Ecto neural progenitor cell (in vitro differentiated cells): ENCODE measurements at places on chromosomes 1 and 21.
A peak's percentile ranks its signal among the peaks of the same experiment; 100 is the strongest.

GRCh38 chr1:155208541-155209311 is at the start of gene MTX1:
Gene MTX1 (plus strand): TSS chr1:155208695. CDS start chr1:155208805, 110 bp downstream.
- DNase-seq: peak; percentile 96

GRCh38 chr1:30088594-30088993 is 634.8 kb downstream of the MATN1 start:
- no peak for DNase-seq

GRCh38 chr1:201630582-201630981 is 91.7 kb downstream of the NAV1 start:
- DNase-seq: no peak

- no peak for DNase-seq
Measured at GRCh38 chr1:100747771-100748170, 28.2 kb downstream of the VCAM1 start.

DNA sequence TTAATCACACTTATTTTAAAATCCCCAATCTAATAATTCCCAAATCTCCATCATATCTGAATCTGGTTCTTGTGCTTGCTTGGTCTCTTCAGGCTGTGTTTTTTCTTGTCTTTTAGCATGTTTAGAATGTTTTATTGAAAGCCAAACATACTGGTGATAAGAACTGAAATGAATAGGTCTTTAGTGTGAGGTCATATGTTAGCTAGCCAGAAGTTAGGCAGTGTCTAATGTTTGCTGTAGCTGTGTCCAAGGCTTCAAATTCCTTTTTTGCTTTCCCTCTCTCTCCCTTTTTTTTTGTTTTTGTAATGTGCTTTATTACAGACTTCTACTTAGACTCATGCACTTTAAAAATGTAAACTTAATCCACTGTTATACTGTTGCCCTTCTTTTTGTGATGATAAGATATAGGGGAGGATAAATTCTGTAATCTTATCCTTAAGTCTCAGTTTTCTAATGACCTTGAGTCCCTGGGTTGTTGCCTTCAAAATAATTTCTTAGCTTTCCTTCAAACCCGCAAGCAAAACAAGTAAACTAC is 725.1 kb downstream of the BRINP3 start:
- DNase-seq: no peak

DNA sequence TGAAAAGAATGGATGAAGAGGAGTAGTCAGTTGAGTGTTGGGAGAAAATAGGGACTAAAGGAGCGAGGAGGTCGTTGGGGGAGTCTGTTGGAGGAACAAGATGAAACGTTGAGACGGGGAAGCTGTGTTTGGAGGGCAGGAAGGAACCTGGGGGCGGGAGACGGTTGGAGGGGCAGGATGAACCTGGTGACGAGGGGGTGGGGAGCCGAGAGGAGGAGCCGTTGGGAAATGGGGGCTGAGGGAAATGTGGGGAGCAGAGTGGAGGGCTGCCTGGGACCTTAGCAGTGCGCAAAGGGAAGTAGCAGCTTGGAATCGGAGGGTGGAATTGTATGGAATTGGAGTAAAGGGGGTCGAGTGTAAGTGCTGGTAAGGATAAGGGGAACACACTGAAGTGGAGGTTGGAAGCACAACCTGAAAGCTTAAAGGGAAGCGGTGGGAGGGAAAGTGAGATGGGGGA is 630 bp downstream of the MTF2 start:
- peak; percentile 63 for DNase-seq

GRCh38 chr1:111242805-111243523 is 15.5 kb downstream of the CHI3L2 start:
- no peak for DNase-seq

GRCh38 chr1:89670711-89671110 is 37.8 kb downstream of the LRRC8C start:
- DNase-seq: no peak

- DNase-seq: no peak
Measured at GRCh38 chr1:23825762-23826522, 713 bp upstream of the HMGCL start.

GRCh38 chr1:17890056-17890814 is 135.1 kb downstream of the ACTL8 start:
- peak; percentile 47 for DNase-seq

DNA sequence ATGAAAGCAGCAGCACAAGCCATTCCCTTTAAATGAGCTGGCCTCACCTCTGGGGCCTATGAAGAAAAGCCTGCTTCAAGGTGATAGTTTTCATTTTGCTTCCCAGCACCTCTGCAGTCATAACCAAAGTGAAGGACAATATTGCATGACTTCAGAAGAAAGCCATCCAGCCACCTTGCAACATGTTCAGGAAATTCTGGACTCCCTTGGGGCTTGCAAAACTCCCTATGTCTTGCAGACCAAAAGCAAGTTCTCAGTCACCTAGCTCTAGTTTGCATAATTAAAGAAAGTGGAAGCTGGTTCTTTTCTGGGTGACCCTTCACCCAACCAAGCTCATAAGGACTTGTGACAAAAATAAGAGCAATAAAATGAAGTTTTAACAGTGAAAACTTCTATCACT is 87.6 kb downstream of the GFI1 start:
- no peak for DNase-seq

DNA sequence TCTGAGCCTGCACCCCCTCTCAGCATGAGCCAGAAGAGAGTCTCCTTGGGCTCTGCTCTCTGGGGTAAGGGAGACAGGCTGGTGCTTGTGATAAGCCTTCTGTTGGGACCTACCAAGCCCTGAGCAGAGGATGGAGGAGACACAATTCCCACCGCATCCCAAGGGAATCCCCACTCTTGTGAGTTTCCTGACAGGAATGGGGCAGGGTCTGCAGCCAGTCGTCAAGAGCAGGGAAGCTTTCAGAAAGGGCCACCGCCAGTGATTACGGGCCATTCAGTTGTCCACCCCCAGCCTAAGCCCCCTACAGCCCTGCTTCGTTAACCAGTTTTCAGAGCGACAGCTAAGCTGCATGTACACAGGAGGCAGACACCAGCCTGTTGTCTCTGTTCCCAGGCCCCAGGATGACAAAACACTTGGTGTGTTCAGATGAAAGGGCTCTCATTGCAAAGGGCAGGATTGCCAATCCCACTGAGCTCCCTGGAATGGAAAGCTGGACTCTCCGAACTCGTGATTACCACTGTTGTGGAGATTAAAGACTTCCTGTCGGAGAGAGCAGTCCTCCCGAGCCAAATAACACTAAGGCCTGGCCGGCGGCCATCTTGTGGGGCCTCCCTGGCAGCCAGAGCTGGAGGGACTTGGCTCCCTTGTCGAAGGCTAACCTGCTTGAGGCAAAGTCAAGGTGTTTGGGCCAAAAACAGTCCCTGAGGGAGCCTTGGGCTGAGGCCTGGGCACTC is 37.4 kb upstream of the SLC30A1 start:
- DNase-seq: no peak

DNA sequence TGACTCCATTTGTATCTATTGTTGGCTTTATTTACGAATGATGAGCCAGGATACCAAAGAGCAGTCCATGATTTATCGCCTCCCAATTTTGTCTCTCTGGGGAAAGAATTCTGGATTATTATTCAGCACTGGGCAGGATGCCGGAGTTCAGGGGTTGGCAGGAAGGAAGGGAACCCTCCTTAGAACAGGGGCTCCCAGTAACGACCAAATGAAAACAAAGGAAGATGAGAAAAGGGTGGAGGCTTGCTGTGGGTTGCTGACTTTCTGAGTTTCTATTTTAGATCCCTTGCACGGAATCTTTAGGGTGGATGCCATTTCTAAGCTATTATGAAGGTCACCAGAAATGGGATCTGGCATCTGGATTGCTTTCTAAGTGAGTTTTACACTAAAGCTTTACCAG is 231.2 kb upstream of the LYPLAL1 start:
- DNase-seq: no peak

GRCh38 chr1:18486195-18486594 is 5.5 kb downstream of the KLHDC7A start:
- no peak for DNase-seq

- DNase-seq: no peak
Measured at GRCh38 chr1:234490793-234491479, 12.0 kb upstream of the TARBP1 start.

GRCh38 chr1:161182214-161182613 is 4.9 kb upstream of the B4GALT3 start:
- DNase-seq: no peak

DNA sequence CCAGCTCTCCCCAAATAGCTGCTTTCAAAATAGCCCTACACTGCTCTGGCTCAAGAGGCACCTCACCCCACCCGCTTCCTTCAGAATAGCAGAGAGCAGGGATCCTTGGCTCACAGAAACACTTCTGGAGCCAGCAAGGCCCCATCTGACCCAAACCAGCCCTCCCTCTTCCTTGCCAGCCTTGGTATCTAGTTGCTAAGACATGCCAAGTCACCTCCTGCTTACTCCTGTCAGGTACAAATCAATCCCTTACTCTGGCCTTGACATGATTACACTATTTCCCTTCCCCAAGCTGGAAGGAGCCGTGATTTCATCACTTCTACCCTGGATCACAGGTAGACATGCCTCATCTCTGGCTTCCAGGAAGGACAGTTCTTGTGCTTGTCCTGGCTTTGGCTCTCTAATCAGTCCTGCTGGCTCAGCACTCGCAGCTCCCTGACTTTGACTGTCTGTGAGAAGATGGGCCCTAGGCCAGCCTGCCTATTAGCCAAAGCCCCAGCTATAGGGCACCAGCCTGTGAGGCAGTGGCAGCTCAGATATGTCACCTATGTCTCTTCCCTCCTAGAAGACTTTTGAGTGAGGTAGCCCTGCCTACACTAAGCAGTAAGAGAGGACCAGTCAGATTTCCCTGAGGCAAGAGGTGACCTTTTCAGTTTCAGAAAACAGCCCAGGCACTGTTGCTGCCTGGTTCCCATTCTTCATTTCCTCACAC is 8.9 kb upstream of the MUTYH start:
- no peak for DNase-seq

DNA sequence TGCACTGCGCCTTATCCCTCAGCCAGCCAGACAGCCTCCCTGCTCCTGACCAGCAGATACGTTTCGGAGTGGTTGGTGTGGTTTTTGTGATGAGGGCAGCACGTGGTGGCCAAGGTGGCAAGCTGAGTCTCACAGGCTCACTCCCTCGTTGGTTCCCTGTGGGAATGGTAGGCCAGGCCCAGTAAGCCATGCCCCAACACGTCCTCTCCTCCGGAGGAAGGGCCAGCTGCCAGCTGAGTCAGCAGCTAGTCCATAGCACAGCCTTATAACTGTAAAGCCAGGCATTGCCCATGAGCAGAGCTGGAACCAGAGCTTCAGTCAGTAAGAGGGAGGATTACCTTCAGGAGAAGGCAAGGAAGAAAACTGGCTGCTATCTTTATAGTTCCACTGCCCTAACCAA is 29.5 kb downstream of the SZRD1 start:
- DNase-seq: no peak

GRCh38 chr1:30751830-30752650 is 5.5 kb downstream of the LAPTM5 start:
- no peak for DNase-seq

DNA sequence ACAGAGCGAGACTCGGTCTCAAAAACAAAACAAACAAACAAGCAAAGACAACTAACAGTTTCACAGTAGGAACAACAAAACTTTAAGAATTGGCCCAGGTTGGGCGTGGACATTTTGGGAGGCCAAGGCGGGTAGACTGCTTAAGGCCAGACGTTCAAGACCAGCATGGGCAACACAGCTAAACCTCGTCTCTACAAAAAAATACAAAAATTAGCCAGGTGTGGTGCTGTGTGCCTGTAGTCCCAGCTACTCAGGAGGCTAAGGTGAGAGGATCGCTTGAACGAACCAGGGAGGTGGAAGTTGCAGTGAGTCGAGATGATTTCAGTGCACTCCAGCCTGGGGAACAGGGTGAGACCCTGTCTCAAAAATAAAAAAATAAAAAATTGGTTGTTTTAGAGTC is 13.5 kb downstream of the GTF2B start:
- DNase-seq: no peak

DNA sequence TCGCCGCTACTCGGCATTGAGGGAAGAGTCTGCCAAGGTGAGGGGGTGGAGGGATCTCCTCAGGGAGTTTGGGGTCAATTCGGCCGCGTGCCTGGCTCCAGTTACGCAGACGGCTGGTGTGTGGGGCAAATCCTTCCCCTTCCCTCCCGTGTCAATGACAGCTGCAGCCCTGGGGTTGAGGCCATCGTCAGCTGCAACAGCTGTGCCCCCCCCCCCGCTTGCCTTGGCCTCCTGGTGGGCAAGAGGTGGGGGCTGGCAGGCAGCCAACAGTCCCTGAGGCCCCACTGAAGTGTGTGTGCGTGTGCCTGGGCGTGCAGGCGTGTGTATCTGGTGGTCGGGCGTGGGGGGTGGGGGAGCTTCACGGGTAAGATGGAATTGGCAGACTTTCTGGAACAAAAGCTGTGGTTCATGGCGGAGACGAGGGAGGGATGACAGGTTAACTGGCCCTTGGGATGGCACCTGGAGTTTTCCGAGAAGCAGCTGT is 25.6 kb downstream of the PPFIA4 start:
- no peak for DNase-seq

GRCh38 chr1:219952361-219952760 is 24.0 kb upstream of the SLC30A10 start:
- no peak for DNase-seq

- DNase-seq: no peak
Measured at GRCh38 chr1:160236806-160237205, 25.5 kb downstream of the DCAF8 start.

GRCh38 chr1:218166268-218166945 is 118.7 kb upstream of the RRP15 start:
- DNase-seq: no peak

GRCh38 chr1:86380257-86380861 is 15.8 kb downstream of the ODF2L start:
- DNase-seq: no peak

DNA sequence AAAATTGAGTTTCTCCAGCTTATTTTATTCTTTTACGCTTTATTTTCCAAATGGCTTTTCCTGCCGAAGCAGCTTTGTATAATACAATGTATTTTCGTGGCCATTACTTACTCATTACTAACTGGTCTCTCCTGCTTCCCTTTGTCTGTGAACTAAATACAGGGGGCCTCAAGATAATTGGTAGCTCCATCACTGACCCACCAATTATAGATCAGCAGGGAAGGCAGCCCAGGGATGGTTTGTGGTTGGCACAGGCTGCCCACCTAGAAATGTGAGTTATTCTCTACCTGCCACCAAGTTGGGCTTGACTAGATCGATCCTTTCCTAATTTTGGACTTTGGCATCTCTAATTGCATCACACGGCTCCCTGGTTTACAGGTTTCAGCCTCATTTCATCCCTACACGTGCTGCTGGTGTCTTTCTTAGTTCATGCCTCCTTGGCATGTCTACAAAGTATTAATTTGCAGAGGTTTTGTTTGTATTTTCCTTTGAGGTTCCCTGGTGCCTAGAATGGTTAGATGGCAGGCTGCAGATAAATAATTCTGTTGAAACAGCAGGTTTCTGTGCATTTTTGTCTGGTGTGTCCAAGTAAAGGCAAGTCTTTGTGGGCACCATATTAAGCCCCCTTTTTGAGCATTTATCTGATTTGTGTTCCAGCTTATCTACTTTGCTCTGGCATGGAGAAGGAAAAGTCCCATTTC is 35.2 kb downstream of the PEX14 start:
- DNase-seq: no peak
